ENCODE measurements at places on chromosomes 11 and 22.

DNA sequence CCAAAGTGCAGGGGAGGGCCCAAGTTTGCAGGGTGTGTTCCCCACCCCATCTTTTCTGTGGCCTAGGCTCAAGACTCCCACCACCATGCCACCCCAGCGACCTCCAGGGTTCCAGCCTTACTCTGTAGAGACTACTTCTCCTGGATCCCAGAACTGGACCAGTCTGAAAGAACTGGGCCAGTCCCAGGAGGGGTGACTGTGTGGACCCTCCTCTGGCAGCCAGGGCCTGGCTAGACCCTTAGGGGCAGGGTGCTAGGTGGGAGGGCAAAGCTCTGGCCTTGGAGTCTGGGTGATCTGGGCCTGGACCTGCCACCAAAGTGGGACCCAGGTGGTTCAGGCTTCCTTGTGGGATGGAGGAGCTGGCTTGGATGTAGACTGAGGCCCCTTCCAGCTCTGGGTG lies 41.8 kb upstream of the ACCSL start:
- no peak for DNase-seq

- no peak for DNase-seq
Measured at GRCh38 chr11:79242616-79243015, 198.2 kb downstream of the TENM4 start.

DNA sequence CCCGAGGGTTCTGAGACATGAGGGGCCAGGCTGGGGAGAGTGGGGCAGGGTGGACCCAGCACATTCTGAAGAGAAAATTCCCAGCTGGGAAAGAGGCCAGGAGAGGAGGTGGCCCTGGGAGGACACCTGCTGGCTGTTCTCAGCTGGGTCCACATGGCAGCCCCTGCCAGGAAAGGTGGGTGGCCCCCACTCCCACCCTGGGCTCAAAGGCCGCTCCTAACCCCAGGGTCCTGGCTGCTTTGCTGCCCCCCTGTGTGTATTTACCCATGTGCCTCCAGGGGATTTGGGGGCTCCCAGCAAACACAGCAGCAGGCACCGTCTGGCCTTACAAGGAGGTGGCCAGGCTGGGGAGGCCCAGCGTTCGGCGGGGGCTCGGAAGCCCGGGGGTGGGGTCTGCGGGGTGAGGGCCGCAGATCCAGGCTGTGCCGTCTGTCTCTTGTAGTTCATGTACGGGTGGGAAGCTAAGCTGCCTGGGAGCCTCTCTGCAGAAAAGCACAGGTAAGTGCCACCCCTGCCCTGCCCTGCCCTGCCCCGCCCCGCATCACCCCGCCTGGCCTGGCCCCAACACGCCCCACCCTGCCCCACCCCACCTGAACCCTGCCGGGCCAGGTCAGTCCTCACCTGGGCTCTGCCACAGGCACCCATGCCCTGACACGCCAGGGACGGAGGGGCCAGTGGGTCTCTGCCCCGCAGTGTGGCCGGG lies 10.6 kb downstream of the MUC5B start:
- no peak for DNase-seq

- no peak for DNase-seq
Measured at GRCh38 chr11:67504005-67504949, 886 bp downstream of the PITPNM1 start.

GRCh38 chr11:6664551-6664950 lies 8.9 kb upstream of the DCHS1 start:
- DNase-seq = no peak
